ENCODE measurements at places on chromosomes 3 and 15.

DNA sequence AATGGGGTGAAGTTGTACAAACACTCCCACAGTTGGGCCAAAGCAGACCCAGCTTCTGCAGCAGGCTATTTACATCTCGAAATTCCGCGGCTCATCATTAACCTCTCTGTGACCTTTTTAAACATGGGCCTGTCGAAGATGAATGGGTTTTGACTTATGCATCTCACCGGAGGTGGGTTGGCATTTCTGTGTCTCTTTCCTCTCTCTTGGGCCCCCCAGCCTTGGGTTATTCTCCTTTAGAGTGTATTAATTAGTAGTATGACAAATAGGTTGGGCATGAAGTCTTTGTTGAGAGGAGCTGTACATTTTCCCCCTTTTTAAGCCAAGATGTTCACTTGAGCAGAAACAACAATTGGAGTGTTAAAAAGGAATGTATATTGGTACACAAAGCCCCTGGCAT is 9.8 kb downstream of the SMAD6 start:
- DNase-seq, result no peak

DNA sequence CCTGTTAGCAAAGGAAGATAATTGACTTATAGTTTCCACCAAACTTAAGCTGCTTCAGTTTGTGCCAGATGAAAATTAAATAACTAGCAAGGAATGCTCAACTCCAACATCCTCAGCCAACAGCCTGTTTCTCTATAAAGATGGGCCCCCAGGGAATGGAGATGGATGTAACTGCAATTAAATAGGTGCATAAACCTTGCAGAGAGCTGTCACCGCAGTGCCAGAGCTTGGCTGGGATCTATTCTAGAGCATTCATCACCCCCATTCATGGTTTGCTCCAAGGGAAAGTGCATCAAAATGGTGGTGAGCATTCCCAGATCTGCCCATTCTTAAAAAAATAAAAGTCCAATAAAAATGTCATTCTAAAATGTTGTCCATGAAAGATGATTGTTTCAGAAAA is 19.7 kb upstream of the RORA start:
- no peak for DNase-seq

GRCh38 chr15:98567951-98568350 is 80.4 kb upstream of the IGF1R start:
- no peak for DNase-seq

- DNase-seq, result no peak
Observed at GRCh38 chr15:55552451-55552850, 35.7 kb downstream of the PYGO1 start.

- no peak for DNase-seq
Observed at GRCh38 chr3:24507776-24508422, 13.2 kb upstream of the THRB start.

GRCh38 chr3:128273109-128273840 is 120.0 kb downstream of the EEFSEC start:
- DNase-seq, result no peak

GRCh38 chr3:16477056-16477455 is 36.4 kb downstream of the RFTN1 start:
- no peak for DNase-seq

GRCh38 chr3:16402451-16402850 is 111.0 kb downstream of the RFTN1 start:
- no peak for DNase-seq

DNA sequence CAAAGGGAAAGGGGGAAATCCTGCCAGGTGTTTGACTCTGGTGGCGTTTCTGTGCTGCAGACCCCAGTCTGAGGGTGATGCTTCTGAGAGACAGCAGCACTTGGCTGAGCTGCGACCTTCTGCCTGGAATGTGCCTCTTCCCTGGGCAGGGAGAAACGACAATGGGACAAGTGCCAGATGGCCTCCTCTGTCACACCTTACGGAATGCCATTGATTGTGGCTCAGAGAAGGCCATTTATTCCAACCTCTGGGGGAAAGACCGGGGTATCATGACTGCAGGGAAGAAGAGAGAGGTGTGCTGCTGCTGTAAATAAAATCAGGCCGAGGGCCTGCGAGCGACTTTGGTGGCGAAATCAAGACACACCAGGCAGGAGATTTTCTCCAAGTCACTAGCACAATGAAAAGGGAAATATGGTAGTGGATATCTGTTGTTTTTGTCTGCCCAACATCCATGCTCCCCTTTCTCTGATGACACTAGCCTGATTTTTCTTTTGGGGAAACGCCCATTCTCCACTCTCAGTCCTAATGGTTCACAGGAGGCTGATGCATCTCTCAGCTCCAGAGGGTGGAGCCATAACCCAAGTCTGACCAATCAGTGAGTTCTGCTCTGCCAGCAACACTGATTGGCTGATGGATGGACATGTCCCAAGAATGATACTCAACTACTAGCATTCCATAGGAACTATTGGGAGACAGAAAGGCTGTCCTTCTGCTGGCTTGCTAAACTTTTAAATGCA is 336.1 kb downstream of the FOXP1 start:
- DNase-seq, result peak; percentile 3

DNA sequence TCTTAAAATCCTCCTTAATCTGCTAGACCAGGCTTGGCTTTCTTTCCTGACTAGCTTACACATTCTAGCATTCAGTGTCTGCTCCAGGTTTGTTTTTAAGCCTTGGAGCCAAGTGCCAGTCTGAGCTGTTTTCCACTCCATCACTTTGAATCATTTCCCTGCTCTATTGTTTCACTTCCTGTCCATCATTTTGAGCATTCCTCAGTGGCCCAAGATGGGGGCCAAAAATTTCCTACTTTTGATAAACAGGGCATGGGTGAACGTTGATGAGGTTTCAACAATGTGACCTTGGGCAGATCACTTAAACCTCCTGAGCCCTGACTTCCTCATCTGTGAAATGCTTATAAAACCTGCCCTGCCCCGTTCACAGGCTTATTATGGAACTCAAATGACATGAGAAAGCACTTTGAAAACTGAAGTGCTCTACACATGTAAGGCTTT is 4.4 kb downstream of the CYP19A1 start:
- no peak for DNase-seq

DNA sequence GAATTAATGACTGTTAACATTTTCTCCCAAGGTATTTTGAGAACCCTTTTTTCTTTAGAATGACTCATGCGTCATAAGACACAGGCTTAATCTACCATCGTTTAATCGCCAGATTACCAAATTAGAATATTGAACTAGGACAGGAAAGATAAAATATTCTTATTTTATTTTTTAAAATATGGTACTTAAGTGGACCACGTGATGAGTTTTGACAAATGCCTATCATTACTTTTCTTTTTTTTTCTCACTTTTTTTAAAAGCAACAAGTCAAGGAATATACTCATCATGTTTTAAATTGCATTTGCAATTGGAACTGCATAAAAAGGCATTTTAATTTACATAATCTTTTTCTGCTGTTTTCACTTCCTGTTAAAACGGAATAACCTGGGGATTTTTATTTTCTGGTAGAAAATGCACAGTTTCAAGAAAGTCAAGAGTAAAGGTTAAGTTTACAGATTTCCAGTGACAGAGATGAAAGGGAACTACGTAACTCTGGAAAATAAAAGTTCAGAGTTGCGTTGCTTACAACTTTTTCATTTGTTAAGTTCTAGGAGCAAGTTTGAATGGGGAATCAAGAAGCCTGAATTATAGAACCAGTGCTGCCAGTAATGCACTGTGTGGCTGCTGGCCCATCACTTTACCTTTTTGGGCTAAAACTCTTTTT is 23.6 kb downstream of the SIAH2 start:
- no peak for DNase-seq

- peak; percentile 61 for DNase-seq
Observed at GRCh38 chr3:53236112-53236841, 19.5 kb downstream of the TKT start.

DNA sequence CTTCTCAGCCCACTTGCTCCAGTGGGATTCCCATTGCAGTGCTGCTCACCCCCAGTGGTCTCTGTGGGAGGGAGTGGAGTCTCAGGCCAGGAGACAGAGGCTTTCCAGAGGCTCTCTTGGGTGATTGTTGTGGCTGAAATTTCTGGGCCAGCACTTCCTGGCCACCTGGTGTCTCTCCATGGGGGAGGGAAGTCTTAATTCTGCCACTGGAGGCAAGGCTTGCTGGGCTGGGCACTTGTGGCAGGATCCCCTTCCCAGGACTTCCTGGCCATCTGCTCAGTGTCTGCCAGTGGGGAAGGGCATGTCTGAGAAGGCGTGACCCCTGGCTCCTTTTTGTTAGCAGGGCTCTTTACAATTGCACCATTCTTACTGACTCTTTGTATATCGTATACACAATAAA is 351.8 kb downstream of the GABRB3 start:
- DNase-seq, result no peak

DNA sequence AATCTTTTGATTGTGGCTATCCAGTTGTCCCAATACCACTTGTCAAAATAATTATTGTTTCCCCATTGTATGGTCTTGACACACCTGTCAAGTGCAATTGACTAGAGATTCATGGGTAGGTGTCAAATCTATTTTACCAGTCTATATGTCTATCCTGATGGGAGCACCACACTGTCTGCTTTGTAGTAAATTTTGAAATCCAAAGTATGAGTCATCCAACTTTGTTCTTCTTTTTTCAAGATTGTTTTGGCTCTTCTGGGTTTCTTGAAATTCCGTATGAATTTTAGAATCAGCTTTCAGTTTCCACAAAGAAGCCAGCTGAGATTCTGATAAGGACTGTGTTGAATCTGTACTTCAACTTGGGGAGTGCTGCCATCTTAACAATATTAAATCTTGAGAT is 71.9 kb downstream of the CSNK1G1 start:
- DNase-seq, result no peak

All from hippocampal formation (tissue), 2 donors.